SK-N-DZ (cell line): ENCODE measurements at places on chromosomes 3 and 15.

DNA sequence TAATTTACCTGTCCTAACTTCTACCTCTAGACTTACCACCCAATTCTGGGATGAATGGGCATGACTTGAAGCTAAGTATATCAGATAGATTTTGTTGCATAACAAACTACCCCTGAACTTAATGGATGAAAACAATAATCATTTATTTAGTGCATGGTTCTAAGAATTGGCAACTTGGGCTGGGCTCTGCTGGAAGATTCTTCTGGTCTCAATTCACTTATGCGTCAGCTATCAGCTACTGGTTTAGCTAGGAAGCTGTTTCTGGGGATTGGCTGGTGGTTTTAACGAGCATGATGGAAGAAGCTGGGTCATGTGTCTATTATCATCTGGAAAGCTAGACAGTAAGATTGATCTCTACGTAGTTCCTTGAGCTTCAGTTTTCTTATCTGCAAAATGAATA lies 77.3 kb upstream of the LMCD1 start:
- no peak for DNase-seq

- DNase-seq: no peak
Measured at GRCh38 chr15:98900356-98900755, 107.2 kb downstream of the PGPEP1L start.

- DNase-seq: no peak
Measured at GRCh38 chr15:38576837-38577236, 12.2 kb upstream of the RASGRP1 start.

DNA sequence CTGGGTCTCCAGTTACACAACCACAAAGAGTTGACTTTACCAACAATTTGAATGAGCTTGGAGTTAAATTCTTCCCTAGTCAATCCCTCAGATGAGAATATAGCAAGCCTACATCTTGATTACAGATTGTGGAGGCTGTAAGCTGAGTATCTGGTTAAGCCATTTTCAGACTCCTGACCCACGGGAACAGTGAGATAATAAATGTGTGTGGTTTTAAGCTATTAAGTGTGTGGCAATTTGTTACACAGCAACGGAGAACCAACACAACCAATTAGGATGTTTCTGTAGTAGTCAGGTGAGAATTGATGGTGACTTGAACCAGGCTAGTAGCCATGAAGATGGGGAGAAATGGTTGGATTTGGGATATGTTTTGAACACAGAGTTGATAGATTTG lies 37.7 kb upstream of the SLC4A7 start:
- DNase-seq: no peak

- no peak for DNase-seq
Measured at GRCh38 chr3:12961697-12962036, 111.6 kb downstream of the IQSEC1 start.

GRCh38 chr3:37603722-37604121 lies 258.0 kb upstream of the CTDSPL start:
- no peak for DNase-seq
